ENCODE measurements at places on chromosomes 12 and 14.

DNA sequence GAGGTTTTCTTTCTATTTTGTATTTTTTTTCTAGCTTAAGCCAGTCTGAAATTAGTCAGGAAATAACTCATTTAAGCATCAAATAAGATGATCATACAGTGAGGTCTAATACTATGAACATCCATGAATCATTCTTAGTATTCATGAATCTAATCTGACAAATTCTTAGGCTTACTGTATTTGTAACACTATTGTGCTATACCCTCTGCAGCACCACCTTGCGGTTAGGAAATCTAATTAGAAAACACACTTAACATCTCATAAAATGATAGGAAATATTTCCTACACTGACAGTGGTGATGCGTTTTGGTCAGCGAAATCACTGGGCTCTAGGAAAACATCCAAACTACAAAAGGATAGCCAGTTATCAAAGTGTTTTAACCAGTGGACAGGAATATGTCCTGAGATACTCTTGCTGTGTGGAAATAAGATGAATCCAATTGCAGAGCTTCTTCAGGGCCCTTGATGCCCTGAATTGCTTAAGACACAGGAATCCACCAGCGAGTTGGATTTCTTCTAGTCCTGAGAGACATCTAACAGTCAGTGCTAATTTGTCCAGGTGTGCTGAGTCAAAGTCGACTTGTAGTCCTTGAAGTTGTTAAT lies 109.3 kb upstream of the MYF6 start:
- no peak for DNase-seq

DNA sequence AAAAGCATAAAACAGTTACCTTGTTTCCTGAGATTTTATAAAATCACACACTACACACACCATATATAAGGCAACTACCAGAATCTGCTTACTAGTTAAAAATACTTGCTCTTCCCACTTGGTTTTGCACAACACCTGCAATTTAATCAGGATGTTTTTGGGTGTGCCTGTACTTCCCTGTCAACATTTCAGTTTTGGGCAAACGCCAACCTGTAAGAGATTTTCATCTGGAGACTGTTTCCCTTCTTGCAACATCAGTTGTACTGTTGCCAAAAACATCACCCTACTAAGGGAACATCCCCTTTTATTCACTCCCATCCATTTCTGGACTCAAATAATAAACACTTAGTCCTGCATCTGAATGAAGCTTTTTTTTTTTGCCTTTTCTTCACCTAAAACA lies 172.3 kb downstream of the DUSP6 start:
- DNase-seq: no peak

GRCh38 chr12:1913377-1914113 lies 4.9 kb downstream of the CACNA2D4 start:
- no peak for DNase-seq

GRCh38 chr12:62146318-62146717 lies 113.9 kb upstream of the USP15 start:
- no peak for DNase-seq

GRCh38 chr12:27095346-27095745 lies 13.0 kb upstream of the C12orf71 start:
- no peak for DNase-seq

DNA sequence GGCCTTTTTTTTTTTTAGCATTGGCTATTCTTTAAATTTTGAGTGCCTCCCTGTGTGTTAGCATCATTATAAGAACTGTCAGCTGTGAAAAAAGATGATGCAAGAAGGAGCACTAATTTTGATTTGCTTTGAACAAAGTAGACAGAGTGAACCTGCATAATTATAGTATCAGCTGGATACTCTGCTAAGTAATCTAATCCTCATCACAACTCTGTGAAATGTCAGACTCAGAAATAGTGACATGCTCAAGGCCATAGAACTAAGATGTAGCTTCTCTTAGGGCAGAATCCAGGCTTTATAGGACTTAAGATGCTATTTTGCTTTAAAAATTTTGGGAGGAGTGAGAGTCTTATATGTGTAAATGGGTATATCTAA lies 31.9 kb downstream of the FBXO34 start:
- DNase-seq: no peak

GRCh38 chr12:14841761-14842160 lies 1.6 kb downstream of the ART4 start:
- DNase-seq: no peak

GRCh38 chr14:72605096-72605920 lies 288.6 kb downstream of the DPF3 start:
- no peak for DNase-seq

DNA sequence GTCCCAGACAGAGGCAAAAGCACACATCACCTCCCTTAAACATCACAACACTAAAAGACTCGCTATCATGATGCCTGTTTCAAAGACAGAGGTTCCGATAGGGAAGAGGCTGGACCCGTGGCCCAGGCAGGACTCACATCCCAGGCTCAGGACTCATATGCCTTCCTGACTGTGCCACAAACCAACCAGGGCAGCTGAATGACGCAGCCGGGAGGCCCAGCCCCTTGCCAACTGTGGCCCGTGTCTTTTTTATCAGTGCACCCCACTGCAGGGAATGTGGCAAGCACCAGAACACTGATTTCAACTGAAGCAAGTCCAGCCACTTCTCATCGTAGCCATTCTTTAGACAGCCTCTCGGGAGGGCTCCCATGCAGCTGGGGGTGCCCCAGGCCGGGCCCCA lies 132.3 kb downstream of the KSR2 start:
- no peak for DNase-seq

- DNase-seq: no peak
Observed at GRCh38 chr14:90830931-90831701, 14.9 kb upstream of the TTC7B start.

Data from memory B cell (primary cell).